ENCODE measurements at places on chromosomes 2 and 18.

DNA sequence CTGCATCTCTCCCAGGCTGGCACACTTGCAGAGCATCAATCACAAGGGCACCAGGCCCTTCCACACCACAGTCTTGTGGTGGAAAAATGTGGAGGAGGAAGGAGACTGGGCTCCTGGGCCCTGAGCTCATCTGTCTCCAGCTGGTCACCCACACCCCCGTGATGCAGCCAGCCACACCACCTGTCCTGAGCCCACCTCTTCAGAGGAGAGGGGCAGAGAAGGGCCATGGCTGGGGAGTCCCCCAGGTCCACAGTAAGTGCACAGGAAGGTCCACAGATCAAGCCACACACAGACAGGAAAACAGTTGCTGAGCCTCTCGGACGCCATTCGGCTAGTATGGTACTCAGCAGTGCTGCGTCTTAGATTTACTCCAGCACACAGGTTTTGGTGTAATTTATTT lies 203.5 kb upstream of the SALL3 start:
- no peak for DNase-seq

DNA sequence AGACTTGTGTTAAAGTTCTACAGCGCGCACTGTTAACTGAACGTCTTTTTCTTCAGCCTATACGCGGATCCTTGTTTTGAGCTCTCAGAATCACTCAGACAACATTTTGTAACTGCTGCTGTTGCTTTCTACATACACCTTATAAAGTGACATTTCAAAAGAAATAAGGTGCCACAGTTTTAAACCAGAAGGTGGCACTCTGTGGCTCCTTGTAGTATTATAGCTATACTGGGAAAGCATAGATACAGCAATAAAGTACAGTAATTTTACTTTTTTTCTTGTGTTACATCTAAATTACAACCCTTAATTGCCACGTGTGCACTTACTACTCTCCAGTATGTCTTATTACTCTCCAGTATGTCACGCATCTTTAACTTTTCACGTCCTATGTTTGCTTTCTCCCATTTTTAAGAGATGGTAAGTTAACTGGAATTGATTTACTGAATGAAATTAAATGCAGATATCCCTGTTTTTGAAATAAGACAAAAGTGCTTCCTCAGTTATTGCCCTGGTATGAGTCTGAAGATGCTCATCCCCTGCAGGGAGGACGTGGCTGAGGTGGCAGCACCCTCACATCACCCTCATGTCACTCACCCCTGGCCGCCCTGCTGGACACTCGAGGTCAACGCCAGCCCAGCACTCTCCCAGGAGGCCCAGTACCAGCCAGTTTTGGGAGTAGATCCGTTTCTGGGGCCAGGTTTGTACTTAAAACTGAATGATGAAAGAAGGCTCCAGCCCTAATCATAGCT lies 37.8 kb downstream of the GORASP2 start:
- no peak for DNase-seq

- DNase-seq = peak; percentile 67
These were observed 42.9 kb downstream of the SRBD1 start for GRCh38 chr2:45567974-45568789.

- no peak for DNase-seq
These were observed 420.0 kb upstream of the MYT1L start for GRCh38 chr2:2750867-2751714.

- DNase-seq = no peak
These were observed 185.0 kb downstream of the BCL11A start for GRCh38 chr2:60368456-60368855.

GRCh38 chr2:39723946-39724827 lies 54.9 kb downstream of the THUMPD2 start:
- no peak for DNase-seq

DNA sequence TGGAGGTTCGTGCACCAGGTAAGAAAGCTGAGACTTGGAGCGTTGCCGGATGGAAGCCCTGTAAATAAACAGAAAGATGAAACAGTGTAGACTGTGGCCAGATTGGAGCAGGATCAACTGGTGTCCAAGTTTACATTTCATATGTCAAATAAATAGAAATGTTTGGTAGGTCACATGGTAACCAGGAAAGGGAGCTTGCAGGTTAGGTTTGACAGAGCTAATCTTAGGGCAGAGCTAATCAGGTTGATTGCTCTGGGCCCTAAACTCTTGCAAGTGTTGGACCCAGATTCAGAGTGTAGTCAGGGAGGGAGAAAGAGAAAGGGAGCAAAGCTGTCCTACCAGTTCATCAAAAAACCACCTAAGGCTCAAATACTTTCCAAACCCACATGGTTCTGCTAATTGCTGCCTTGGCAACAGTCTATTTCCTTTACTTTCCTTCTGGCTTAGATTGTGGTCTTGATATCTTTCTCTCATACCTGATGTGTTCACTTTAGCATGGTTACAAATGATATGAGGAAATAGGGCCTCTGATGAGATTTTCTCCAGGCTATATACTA lies 63.2 kb downstream of the G6PC2 start:
- DNase-seq = no peak

GRCh38 chr2:161384864-161385263 lies 31.2 kb upstream of the TBR1 start:
- no peak for DNase-seq

DNA sequence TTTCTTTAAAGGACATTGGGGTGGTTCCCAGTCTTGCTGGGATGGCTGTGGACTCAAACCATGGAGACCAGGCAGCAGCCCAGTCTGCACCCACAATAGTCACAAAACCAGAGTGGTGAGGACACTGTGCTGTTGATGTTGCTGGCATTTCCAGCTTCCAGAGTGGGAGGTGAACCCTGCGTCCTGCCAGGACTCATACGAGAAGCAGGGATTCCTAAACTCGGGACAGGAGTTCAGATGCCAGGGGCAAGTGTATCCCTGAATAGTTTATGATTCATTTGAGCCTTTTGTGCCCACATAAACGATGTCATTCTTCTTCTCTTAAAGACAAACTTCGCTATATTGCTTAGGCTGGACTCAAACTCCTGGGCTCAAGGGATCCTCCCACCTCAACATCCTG lies 62.8 kb downstream of the TCF7L1 start:
- no peak for DNase-seq

DNA sequence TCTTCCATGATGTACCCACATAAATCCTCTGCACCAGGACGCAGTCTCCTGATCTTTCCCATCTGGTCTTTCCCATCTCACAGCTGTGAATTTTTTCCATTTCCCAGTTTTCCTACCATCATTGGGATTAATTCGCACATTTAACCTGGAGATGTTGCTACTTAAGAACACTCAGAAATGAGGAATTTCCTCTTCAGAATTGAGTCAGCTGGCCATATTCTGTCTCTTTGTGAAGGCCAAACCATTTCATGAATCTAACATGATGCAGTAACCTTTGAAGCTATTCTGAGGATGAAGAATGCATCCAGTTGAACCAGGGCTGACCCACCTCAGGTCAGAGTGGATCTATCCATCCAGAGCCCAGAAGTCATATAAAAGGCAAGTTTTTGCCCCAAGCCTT lies 326.8 kb downstream of the SETBP1 start:
- no peak for DNase-seq

GRCh38 chr2:74221091-74221490 lies 22.7 kb downstream of the MTHFD2 start:
- DNase-seq = no peak

- no peak for DNase-seq
These were observed 101.6 kb upstream of the TTN start for GRCh38 chr2:178908810-178909209.

DNA sequence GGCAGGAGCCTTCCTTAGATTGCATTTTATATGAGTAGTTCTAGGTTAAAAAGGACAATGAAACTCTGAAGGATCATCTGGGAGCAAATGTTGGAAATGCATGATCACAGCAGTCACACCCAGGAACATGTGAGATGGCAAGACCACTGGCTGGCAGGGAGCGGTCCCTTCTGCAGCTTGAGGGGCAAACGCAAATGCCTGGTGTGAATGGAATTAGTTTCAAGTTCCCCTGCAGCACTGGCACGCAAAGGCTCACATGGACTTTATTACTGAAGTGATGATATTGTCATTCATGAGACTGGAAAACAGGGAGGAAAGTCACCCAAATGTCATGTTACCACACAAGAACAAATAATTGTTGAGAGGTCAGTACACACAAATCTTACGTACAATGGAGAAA lies 223.3 kb downstream of the FBXO15 start:
- DNase-seq = no peak

- DNase-seq = no peak
These were observed 7.6 kb upstream of the TMEM185B start for GRCh38 chr2:120230515-120231471.

DNA sequence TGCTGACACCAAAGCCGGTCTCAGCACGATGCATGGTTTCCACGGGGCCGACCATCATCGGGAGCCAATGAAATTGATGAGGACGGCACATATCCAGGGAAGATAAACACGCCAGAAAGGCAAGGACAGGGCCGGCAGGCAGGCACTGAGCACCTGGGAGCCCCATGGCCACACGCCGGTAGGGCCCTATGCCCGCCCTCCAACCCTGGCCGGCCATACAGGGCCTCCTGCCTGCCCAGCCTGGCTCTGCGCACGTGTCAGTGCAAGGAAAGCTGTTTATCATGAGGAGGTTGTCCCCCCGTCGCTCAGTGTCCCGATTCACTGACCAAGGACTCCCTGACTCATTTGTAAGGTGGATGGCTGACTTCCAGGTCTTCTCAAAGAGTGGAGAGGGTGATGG lies 237.5 kb downstream of the GLI2 start:
- no peak for DNase-seq

DNA sequence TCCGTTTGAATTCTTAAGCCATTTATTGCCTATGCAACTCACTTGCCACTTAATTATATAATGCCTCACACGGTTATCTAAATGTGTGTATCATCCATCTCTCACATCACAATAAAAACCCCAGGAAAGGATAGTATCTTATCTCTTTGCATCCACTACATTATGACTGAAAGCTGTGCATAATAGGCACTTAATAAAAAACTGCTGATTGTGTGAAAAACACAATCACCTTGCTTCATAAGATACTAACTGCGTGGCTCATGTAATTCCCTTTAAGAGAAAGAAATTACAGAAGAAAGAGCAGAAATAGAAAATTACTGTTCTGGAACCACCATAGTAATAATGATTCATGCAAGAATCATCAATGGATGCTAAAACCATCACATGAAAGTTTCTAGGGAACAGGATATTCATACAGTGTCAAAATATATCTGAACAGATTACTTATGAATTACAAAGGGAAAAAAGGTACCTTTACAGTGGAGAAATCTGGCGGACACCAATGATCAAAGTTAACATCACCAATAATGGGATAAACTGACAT lies 29.3 kb downstream of the CUL3 start:
- DNase-seq = no peak

- DNase-seq = no peak
These were observed 212.3 kb downstream of the SNTG2 start for GRCh38 chr2:1162768-1163584.

GRCh38 chr2:178008636-178009289 lies 63.8 kb downstream of the PDE11A start:
- DNase-seq = no peak

DNA sequence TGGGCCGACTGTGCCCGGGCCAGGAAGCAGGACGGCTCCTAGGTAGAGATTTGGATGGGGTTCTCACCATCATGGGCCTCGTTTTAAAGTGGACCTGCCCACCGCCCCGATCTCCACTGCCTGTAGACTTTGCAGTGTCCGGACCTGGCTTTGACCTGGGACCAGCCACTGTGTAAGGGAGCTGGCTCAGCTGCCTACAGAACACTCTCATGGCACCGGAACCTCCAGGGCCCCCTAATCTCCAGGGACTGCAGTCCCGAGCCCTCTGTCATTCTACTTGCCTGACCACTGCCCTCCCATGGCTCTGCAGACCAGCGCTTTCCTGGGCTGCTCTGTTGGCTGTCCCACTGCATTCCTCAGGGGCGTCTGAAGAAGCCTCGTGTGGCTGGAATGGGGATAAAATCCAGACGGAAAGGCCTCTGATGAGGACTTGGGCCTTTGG lies 120.8 kb downstream of the GLI2 start:
- no peak for DNase-seq

GRCh38 chr2:67158718-67159117 lies 238.4 kb upstream of the ETAA1 start:
- DNase-seq = no peak

DNA sequence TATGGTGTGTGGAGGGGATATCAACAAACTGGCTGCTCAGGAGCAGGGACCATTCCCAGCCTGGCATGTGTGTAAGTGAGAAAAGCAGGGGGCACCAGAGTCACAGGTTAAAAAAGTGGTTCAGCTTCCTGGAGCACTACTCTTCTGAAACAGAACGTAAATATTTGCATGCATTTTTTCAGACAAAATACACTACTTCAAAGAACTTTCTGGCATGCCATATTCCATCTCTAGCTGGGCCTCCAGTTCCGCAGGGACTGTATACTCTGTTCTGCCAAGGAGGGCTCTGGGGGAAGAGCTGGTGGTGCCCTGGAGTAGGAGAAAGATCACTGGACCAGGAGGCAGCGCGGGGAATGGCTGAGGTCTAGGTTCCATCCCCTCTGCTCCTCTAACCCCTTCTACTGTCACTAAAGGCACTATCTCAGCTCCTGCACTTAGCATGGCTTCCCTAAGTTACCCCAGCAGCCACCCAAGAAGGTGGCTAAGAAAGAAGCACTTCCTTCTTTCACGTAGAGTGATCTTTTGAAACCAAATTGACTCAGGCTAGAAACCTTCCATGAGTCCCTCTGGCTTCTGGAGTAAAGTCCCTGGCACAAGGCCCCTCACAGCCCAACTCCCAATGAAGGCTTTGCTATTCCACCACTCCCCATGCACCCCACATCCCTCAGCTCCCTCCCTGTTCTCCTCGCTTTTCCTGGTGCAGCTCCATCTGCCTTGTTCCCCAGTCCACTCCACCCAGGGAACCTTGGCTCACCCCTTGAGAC lies 57.6 kb upstream of the CABLES1 start:
- no peak for DNase-seq

DNA sequence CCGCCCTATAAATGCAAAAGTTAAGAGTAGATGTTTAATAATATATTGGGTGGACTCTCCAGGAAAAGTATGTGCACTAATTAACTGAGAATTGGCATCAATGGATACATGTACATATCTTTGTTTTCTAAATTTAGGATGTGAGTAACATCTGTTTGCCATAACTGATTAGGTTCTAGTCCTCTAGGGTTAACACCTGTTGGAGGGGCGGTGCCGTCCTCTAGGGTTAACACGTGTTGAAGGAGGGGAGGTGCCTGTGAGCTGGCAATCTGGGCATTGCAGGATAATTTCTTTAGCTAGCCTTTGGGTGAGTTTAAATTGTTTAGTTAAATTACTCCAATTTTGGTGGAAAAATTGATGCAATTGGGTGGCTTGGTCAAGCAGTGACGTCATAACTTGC lies 30.9 kb downstream of the HTR2B start:
- no peak for DNase-seq

- DNase-seq = no peak
These were observed 32.1 kb upstream of the SIGLEC15 start for GRCh38 chr18:45793264-45793965.

DNA sequence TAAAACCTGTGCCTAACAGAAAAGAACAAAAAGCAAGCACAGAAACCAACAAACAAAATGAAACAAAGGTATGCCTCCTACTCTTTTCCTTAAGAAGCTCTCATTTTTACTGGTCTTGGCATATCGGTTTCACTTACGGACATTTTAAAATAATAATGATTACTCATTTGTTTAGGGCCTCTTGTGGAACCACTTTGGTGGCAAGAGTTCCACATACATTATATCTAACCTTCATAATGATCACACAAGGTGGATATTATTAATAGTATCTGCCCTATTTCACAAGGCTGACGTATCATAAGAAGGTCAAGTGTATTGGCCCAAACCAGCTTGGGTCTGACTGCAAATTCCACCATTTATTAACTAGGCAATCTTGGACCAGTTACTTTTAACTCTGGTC lies 304.7 kb downstream of the TCF4 start:
- no peak for DNase-seq

GRCh38 chr2:188293601-188294351 lies 2.1 kb downstream of the GULP1 start:
- DNase-seq = no peak

Measured in GDM1 (cell line).